ENCODE measurements at places on chromosomes 1 and 21.
A peak's percentile ranks its signal among the peaks of the same experiment; 100 is the strongest.

DNA sequence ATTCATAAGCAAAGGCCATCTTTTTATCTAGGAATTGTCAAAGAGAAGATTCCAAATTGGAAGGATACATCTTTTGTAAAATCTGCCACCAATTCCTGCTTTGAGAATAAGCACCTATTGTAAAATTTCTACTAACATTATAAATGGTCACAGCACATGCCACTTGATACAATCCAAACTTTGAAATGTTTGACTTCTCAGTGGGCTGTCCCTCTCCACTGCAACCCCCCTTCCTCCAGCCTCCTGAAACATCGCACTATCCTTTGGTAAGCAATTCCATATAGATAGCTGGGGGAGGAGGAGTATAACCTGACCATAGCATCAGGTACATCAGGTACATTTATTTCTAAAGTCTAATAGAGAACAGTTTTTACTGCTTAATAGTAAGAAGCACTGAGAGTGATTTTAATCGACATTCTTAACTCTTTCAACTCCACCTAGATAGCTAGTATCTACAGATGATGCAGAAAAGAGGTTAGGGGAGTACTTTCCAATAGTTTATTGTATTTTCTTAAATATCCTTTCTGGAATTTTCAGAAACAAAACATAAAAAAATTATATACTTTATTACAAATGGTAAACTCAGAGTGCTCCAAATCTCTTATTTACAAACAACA is 2.9 kb downstream of the JUN start:
- peak; percentile 90 for DNase-seq

DNA sequence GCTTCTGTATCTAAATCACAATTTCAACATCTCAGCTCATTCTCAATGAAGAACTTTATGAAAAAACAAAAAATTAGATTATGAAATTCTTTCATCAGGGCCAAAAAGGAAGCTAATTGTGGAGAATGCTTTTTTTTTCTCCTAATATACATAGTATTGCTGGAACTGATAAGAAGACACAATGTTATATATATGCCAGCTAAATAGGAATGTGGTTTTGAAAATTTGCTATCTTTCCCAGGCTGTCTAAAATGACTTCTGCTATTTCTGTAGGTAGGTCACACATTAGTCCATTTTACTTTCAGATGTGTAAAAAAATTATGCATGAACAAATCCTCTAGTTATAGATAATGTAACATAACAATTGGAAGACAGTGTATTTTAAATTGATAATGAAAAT is 732.9 kb downstream of the RWDD3 start:
- DNase-seq: no peak

DNA sequence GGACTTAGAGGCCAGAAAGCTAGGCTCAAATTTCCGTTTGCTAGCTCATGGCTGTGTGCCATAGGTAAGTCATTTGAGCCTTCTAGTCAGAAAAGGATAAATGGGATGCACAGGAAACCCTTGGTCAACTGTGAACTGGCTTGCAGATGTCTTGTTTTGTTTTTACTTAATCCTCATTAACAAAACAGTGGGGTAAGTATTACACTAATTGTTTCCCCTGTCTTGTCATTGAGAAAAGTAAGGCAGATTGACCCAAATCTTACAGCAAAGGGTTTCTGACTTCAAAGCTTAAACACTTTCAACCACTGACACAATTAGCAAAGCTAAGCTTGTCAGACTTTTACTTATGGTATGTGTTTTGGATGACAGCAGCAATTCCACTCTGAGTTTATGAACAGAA is 291.3 kb downstream of the NTNG1 start:
- DNase-seq: no peak

- peak; percentile 41 for DNase-seq
Measured at GRCh38 chr21:46424039-46424591, 34.6 kb upstream of the DIP2A start.

GRCh38 chr1:236541710-236542109 is 17.9 kb downstream of the LGALS8 start:
- DNase-seq: no peak

- DNase-seq: no peak
Measured at GRCh38 chr21:40067751-40068150, 200.5 kb downstream of the PCP4 start.

- DNase-seq: no peak
Measured at GRCh38 chr1:180842491-180843275, 70.0 kb upstream of the KIAA1614 start.

DNA sequence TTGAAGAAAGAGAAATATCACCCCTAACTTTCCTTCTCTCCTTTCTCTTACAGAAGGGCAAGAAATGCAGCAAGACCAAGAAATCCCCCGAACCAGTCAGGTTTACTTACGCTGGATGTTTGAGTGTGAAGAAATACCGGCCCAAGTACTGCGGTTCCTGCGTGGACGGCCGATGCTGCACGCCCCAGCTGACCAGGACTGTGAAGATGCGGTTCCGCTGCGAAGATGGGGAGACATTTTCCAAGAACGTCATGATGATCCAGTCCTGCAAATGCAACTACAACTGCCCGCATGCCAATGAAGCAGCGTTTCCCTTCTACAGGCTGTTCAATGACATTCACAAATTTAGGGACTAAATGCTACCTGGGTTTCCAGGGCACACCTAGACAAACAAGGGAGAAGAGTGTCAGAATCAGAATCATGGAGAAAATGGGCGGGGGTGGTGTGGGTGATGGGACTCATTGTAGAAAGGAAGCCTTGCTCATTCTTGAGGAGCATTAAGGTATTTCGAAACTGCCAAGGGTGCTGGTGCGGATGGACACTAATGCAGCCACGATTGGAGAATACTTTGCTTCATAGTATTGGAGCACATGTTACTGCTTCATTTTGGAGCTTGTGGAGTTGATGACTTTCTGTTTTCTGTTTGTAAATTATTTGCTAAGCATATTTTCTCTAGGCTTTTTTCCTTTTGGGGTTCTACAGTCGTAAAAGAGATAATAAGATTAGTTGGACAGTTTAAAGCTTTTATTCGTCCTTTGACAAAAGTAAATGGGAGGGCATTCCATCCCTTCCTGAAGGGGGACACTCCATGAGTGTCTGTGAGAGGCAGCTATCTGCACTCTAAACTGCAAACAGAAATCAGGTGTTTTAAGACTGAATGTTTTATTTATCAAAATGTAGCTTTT is 2.4 kb downstream of the CCN1 start:
- DNase-seq: no peak

DNA sequence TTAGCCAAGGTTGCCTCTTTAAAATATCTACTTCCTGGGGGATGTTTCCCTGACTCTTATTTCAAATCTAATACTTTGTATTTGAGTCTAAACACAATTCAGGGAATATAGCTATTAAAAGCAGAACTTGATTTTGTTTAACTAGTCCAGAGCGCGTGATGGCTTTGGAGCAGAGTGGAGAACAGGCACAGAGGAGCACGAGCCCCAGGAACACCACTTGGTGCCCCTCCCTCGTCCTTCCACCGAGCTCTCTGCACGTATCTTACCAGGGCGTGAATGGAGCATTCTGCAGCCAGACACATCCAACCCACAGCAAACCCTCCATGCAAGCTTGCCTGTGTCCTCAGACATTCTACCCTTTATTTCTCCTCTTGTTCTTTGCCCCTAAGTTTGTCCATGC is 14.1 kb downstream of the KIF26B start:
- DNase-seq: no peak

GRCh38 chr1:24317081-24317480 is 2.1 kb upstream of the GRHL3 start:
- DNase-seq: no peak

- DNase-seq: no peak
Measured at GRCh38 chr1:107777664-107778047, 187.3 kb downstream of the VAV3 start.

DNA sequence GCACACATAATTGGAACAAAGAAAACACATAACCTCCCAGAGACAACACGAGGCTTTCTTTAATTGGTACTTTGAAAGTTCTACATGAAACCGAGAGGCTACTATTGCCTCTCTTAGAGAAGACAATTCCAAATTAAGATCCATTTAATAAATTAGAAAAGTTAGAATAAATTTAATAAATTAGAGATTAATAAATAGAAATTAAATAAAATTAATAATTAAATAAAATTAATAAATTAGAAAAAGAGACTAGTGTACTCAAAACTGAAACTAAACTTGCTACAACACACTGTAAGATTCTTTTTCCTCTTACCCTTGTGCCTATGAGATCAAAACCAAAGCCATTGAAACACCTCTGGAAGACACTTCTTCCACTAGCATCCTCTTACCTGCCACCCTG is 199.0 kb downstream of the URB2 start:
- DNase-seq: no peak

GRCh38 chr1:212470059-212470458 is 37.3 kb downstream of the NENF start:
- DNase-seq: no peak

DNA sequence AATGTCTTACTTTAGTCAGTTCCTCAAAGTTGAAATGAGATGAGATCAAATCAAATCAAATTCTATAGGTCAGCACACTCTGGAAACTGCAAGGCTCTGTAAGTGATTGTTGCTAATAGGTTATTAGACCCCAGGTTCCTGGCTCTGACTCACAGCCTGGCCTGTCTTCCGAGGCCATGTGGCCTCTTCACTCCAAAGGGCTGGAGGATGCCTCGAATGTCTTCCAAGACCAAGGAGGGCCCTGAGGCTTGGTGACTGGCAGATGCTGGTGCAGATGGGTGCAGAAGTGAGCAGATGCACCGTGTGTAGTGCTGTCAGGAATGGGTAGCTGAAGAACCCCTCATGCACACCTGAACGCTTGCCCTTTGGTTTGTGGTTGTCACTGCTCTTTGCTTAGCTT is 113.4 kb downstream of the MAB21L3 start:
- no peak for DNase-seq

- no peak for DNase-seq
Measured at GRCh38 chr1:234490793-234491479, 12.0 kb upstream of the TARBP1 start.

- DNase-seq: no peak
Measured at GRCh38 chr1:192260076-192260475, 56.7 kb upstream of the RGS21 start.

DNA sequence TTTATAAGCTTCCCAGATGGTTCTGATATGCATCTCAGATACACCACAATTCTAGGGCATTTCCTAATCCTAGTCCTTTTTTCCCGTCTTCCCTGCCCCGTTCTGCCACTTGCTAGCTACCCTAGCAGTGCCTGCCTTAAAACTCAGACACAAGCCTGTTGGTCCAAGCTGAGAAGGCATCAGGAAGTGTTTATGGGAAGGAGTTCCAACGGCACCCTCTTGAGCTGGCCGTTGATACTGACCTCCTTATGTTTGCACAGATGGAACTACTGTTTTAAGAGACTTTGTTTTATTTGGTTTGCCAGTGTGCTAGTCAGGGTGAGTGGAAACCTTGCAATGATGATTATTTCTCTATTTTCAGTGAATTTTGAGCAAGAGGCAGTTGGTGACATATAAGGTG is 67.2 kb downstream of the UCK2 start:
- no peak for DNase-seq

- DNase-seq: peak; percentile 37
Measured at GRCh38 chr1:154970631-154971340, at the start of gene SHC1. Gene SHC1, minus strand, starts transcription at chr1:154970747. Its CDS starts 221 bp downstream, at chr1:154970526.

DNA sequence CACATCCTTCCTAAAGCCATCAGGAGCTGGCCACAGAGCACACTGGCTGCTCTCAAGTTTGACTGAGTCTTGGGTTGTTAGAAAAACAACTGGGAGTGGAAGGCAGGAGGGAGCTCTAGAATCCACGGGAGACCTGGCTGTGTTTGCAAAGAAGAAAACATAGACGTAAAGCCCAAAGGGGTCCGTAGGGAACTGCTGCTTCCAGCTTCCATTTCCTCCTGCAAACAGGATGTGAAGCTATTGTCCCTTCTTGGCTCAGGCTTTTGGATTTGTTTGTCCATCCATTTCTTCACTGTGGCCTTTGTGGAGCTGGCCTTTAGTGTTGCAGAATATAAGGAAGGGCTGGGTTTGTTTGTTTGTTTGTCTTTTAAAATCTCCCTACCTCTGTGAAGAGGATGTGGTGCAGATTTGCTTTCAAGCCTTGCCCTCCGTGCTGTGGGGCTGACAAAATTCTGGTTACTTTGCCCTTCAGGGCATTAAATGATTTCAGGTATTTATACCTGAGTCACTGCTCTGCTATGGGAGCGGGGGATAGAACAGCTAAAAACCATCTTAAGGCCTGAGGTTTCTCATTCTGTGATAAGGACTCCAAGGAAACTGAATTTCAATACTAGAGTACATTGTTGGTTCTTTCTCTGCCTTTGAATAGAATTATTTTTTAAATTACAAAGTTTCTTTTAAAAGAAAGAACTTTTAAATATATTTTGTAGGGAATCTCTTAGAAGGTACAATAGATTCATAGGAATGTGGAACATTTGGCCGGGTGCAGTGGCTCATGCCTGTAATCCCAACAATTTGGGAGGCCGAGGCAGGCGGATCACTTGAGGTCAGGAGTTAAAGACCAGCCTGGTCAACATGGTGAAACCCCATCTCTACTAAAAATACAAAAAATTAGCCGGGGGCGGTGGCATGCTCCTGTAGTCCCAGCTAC is 74.3 kb downstream of the MPZL1 start:
- DNase-seq: no peak

GRCh38 chr1:91024481-91025119 is 2.8 kb upstream of the ZNF644 start:
- DNase-seq: no peak

- no peak for DNase-seq
Measured at GRCh38 chr21:44947930-44948331, 8.1 kb downstream of the SLX9 start.

DNA sequence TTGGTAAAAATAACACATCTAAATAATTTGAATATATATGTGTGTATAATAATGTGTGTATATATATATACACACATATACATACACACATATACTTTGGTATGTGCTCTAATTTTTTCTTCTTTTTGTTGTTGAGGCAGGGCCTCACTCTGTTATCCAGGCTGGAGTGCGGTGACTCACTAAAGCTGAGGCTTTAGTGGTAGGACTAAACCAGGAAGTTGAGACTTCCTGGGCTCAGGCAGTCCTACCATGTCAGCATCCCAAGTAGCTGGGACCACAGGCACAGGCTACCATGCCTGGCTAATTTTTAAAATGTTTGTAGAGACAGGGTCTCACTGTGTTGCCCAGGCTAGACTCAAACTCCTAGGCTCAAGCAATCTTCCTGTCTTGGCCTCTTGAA is 46.7 kb upstream of the CXADR start:
- DNase-seq: no peak

GRCh38 chr1:203177036-203177405 is 1.4 kb upstream of the MYBPH start:
- no peak for DNase-seq

DNA sequence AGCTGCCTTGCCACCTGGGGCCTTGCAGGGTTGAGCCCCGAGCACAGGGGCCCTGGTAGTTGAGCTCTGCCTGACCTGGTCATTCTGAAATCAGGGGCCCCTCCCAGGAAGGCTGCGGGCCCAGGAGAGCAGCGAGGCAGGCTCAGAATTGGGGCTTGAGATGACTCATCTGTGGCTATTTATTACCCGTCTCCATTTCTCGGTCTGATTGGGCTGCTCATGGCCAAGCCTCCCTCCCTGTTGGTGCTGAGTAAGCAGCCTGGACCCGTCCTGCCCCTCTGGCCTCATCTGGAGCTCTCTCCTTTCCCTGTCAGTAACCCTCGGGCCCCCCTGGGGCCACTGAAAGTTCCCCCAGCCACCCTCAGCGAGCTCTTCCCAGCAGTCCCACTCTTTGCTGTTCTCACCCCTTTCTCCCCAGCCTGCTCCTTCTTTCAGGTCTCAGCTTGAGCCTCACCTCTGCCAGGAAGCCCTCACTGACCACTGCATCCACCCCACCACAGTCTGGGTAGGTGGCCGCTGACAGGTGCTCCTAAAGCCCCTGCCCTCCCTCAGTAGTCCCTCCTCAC is 11.0 kb upstream of the TNFRSF8 start:
- peak; percentile 33 for DNase-seq
